ENCODE measurements at places on chromosomes 12 and 14. TPM values are rescaled to one million over a fixed set of nuclear protein-coding genes. Genes with fewer than 3 reads are reported as not detected.

DNA sequence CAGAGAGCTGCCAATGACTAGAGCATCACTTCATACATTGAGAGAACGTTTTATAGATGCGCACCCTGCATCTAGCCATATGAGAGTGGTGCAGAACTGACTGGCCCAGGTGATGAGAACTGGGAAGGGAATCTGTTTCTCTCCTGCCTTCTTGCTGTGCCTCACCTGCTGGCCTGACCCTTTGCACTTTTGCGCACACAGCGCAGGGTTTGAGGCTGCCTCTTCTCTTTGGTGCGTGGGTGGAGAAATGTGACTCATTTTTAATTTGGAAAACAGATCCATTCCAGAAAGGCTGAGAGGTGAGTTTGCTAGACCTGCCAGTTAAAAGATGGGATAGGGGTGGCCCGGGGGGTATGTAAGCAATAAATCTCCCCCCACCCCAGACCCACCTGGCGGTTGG, 453 bp upstream of the ESRRB start:
- no peak for DNase-seq
- no peak overlapping the region for H3K4me3 ChIP-seq
- no peaks in the 10 kb centered on the region for H3K36me3 ChIP-seq

GRCh38 chr12:79935624-79936345, 888 bp upstream of the PPP1R12A start:
- peaks cover 10% of the 10 kb centered on the region for H3K36me3 ChIP-seq
- peak overlapping the region; percentile 2 for H3K27ac ChIP-seq
- DNase-seq: no peak

- H3K27ac ChIP-seq: no peak overlapping the region
- no peaks in the 10 kb centered on the region for H3K27me3 ChIP-seq
- no peak for DNase-seq
- H3K4me1 ChIP-seq: no peaks in the 10 kb centered on the region
- H3K4me3 ChIP-seq: no peak overlapping the region
Observed at GRCh38 chr14:94539181-94539580, 22.1 kb upstream of the SERPINA4 start.

- H3K4me1 ChIP-seq: no peaks in the 10 kb centered on the region
- no peaks in the 10 kb centered on the region for H3K27me3 ChIP-seq
- peaks cover 1% of the 10 kb centered on the region for H3K36me3 ChIP-seq
- H3K27ac ChIP-seq: no peak overlapping the region
- no peak overlapping the region for H3K4me3 ChIP-seq
Observed at GRCh38 chr12:25404955-25405354, 148.1 kb downstream of the LMNTD1 start.

DNA sequence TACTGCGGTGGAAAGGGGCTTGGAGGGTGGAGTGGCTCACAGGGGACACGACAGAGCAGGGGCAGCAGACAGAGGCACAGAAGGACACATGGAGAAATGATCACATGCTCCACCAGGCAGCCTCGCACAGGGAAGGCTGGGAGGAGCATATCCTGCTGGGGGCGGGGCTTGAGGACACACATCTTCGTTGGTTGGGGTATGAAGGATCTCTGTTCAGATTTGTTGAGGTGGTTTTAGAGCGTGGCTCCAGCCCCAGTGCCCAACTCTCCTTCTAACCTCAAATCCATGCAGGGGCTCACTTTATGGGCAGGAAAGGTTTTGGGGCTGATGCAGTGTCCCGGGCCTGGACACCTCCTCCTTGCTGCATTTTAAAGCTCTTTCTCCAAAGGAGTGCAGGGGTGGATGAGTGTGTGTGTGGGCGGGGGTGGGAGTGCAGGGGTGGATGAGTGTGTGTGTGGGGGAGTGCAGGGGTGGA, 733 bp upstream of the P3H3 start:
- peaks cover 34% of the 10 kb centered on the region for H3K36me3 ChIP-seq
- H3K4me3 ChIP-seq: peak overlapping the region; percentile 79

DNA sequence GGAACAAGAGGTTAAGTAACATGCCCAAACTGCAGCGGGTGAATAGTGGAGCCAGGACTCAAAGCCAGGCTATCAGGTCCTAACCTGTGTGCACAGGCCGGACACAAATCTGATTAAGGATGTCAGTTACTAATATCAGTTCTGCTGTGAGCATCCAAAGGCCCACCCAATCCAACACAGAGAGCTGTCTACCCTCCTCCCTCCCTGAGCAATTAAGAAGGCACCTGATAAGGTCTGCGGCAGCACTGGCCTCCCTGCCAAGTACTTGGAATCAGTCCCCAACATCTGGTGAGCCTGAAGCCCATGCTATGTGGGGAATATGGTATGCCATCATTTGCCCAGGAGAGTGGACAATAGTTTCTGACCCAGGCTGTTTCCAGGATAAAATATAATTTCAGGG, 3.9 kb downstream of the HEBP1 start:
- H3K36me3 ChIP-seq: no peaks in the 10 kb centered on the region
- no peaks in the 10 kb centered on the region for H3K27me3 ChIP-seq
- no peak overlapping the region for H3K4me3 ChIP-seq
- DNase-seq: no peak

DNA sequence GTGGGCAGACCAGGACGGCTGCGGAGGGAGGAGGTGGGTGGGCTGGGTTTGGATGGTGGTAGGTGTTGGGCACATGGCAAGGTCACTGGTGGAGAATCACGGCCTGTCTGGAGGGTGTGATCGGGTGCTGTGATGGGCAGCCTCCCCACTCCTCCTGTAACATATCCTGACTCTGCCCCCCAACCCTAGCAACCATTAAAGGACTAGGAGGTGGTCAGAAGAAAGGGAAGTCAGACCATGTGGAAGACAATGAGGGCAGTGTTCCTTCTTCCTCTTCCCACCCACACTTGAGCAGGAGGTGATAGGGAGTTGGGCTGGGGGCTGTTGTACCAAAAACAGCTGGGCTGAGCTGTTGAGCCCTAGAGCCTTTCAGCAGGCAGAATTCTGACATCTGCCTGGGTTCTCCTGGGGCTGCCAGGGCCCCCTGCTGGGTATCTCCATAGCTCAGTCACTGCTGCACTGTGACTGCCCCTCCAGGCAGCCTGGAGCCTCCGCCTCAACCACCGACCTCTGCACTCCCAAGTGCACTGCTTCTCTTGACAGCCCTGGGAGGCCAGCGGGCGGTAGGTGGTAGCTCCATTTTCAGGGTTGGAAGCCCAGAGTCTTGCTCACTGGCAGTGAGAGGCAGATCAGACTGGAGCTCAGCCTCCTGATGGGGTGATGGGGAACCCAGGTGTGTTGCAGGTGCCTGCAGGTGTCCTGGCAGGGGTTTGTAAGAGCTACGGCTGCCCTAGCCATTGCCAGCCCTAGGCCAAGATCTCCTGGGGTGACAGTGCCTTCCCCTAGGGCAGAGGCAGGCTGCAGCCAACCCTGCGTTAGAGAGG, 15.4 kb downstream of the VASH1 start:
- H3K36me3 ChIP-seq: peaks cover 9% of the 10 kb centered on the region
- no peak overlapping the region for H3K27ac ChIP-seq
- no peaks in the 10 kb centered on the region for H3K27me3 ChIP-seq
- no peaks in the 10 kb centered on the region for H3K4me1 ChIP-seq
- H3K4me3 ChIP-seq: no peak overlapping the region
- peak; percentile 45 for DNase-seq

GRCh38 chr14:96225745-96226151, 21.1 kb downstream of the BDKRB2 start:
- H3K27ac ChIP-seq: no peak overlapping the region
- H3K4me3 ChIP-seq: no peak overlapping the region
- H3K4me1 ChIP-seq: no peaks in the 10 kb centered on the region

DNA sequence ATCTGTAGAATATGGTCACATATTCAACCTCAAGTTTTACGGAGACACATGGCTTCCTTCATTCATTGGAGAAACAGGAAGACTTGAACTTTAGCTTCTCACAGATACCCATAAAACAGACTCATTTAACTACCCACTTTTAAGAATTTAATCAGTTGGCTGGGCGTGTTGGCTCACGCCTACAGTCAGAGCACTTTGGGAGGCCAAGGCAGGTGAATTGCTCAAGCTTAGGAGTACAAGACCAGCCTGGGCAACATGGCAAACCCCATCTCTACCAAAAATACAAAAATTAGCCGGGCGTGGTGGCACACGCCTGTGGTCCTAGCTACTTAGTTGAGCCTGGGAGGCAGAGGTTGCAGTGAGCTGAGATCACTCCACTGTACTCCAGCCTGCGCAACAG, 64.7 kb upstream of the STAC3 start:
- H3K4me3 ChIP-seq: no peak overlapping the region
- H3K27ac ChIP-seq: no peak overlapping the region

DNA sequence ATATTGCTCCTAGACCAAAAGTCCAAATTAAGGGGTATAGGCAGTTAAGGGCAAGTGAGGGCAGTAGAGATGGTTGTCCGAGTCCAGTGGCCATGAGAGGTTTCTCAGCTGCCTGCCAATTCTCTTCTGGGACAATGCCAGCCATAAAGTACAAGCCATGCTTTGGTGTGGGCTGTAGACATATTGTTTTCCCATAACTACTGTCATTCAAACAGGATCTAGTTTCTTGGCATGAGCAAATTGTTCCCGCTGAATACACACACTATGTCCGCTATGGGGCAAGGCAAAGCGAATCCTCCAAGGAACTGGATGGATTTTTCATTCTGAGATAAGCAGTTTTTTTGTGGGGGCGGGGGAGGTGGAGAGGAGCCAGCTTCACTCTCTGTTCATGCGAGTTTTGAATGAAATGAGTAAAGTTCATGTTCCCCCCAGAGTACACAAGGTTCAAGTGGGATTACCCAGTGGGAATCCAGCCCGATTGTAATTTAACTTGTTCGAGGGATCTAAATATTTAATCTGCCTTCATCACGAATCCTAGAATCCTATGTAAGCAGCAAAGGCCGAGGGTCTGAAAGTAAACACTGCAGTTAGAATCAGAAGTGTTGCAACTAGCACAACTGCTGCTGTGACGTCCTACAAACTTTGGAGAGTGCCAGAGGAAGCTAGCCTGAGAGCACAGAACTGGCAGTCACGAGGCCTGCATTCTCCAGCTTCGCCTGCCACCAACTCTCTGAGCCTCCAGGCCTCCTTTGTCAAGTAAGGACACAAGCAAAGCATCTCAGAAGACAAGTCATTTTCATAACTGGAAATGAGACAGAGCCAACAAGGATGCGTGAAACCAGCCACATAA, 137.0 kb downstream of the CRADD start:
- H3K4me3 ChIP-seq: no peak overlapping the region
- no peaks in the 10 kb centered on the region for H3K36me3 ChIP-seq
- H3K4me1 ChIP-seq: no peaks in the 10 kb centered on the region
- no peak for DNase-seq

The NKX2-8 gene
- not detected for total RNA-seq

- peak overlapping the region; percentile 68 for H3K4me3 ChIP-seq
- no peaks in the 10 kb centered on the region for H3K36me3 ChIP-seq
- no peak overlapping the region for H3K27ac ChIP-seq
- H3K4me1 ChIP-seq: peaks cover 6% of the 10 kb centered on the region
Observed at GRCh38 chr12:53097207-53097563, 282 bp upstream of the IGFBP6 start.

The FOXN4 gene
- 0.29 TPM for total RNA-seq

The TCL1A gene
- total RNA-seq: 0.31 TPM

The WNT1 gene
- total RNA-seq: not detected

DNA sequence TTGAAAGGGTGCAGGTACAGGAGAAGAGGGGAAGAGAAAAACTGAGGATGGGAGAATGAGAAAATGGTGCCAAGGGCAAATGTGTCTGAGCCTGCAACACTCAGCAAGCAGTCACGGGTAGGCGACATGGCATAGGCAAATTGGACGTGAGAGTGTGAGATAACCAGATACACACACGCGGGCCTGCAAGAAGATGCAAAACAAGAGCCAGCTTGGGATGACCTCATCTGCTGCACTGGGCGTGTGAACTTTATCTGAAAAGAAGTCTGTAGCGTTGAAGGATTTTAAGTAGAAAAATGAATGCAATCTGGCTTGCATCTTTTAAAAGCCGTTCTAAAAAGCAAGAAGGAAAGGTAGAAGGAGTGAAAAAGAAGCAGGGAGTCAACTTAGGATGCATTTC, 160.4 kb downstream of the NTF3 start:
- H3K4me3 ChIP-seq: no peak overlapping the region
- no peak for DNase-seq
- no peaks in the 10 kb centered on the region for H3K36me3 ChIP-seq
- H3K27me3 ChIP-seq: no peaks in the 10 kb centered on the region
- peaks cover 2% of the 10 kb centered on the region for H3K4me1 ChIP-seq

- H3K36me3 ChIP-seq: peaks cover 29% of the 10 kb centered on the region
- H3K4me1 ChIP-seq: peaks cover 7% of the 10 kb centered on the region
- H3K27me3 ChIP-seq: no peaks in the 10 kb centered on the region
- H3K27ac ChIP-seq: no peak overlapping the region
Observed at GRCh38 chr14:89399594-89400068, 17.4 kb downstream of the FOXN3 start.
